ENCODE measurements at places on chromosomes 5 and 9.

GRCh38 chr5:131262953-131263541, 806 bp upstream of the CDC42SE2 start:
- no peak for DNase-seq

DNA sequence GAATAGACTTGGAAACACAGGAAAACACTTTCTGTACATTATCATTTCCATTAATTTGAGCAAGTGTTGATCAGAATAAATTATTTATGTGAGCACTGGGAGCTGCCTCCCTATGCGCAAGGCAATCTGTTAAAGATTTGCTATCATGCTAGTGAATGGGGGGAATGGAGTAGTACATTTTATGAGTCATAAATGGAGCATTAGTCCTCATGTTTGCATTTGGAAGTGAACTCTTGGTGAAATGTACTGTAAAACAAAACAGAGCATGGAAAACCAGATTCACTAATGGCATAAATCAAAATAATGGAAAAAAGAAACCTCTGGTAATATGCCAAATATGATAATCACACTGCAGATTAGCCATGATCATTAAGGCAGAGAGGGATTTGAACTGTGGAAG, 40.5 kb upstream of the TMC1 start:
- no peak for DNase-seq

DNA sequence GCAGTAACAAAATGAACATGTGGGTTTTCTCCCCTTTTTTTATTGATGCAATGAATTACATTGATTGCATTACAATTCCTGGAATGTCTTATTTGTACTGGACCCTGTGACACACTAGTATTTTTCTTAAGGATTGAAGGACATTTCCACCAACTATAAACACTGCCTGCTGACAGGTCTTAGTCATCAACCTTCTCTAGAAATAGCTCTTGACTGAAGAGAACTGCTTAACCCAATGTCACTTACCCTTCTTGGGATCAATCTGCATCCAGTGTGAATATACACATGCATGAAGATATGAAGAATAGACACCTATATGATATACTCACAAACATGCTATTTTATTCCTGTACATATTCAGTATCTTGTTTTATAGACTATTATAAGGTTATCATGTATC, 130.6 kb downstream of the FBXO38 start:
- DNase-seq = no peak

GRCh38 chr5:142079306-142079721, 29.3 kb upstream of the NDFIP1 start:
- DNase-seq = no peak

GRCh38 chr9:132854832-132855231, 23.3 kb downstream of the AK8 start:
- DNase-seq = no peak
